Aorta (tissue), 5 donors: ENCODE measurements at places on chromosomes 5 and 9.
A peak's percentile ranks its signal among the peaks of the same experiment; 100 is the strongest.

GRCh38 chr5:168976311-168976970 is 324.5 kb downstream of the SLIT3 start:
- DNase-seq: no peak

- no peak for DNase-seq
Measured at GRCh38 chr5:14177634-14178033, 34.5 kb downstream of the TRIO start.

GRCh38 chr9:100160021-100160420 is 61.0 kb downstream of the INVS start:
- DNase-seq: no peak

DNA sequence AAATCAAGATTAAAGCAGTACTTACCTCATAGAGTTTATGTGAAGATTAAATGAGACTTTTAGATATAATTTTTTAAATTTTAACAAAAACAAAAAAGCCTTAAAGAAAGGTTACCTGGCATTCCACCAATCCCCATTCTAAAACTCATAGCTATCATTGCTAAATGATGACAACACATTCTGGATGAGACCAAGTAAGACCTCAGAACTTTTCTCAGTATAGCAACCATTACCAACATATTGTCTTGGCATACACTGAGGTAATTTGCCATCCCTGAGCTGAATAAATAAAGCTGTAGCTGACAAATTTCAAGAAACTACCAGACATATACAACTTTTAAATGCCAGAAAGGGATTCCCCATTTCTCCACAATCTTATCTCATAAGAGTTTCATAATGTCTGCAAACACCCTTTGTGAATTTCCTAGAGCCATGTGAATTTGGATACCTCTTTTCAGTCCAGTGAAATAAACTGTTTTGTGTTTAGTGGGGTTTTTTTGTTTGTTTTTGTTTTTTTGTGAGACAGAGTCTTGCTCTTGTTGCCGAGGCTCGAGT is 29.5 kb downstream of the RANBP3L start:
- DNase-seq: no peak

DNA sequence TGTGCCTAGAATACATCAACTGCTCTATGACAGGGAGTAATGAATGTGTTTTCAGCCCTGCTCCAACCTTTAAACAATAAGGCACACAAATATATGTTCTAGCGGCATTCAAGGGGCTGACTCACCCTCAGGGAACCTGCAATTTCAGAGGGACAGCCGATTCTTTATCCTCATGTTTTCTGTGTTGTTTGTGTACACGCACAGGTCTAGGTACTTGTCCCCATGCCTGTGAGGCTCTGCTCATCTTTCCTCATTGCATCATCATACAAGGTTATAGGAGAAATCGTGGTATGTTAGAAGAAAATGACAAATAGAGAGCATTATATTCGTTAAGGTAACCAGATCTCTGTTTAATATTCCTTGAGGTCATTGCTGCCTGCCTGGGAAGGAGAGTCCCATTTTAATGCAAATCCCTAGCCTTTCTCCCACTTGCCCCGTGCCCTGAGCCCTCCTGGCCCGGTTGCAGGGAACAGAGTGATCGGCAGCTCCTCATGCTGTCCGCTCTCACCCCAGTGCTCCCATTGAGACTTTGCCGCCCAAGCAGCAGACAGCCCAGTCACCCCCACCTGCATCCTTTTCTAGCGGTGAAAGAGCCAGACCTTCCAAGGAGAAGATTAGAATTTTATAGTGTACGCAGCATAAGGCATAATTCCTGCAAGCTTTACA is 14.6 kb downstream of the MAP1B start:
- no peak for DNase-seq

- no peak for DNase-seq
Measured at GRCh38 chr5:84378961-84379360, 5.7 kb downstream of the EDIL3 start.

GRCh38 chr5:113216545-113216944 is 218.2 kb downstream of the TSSK1B start:
- no peak for DNase-seq

GRCh38 chr5:56641635-56642260 is 173.6 kb upstream of the MAP3K1 start:
- DNase-seq: no peak

GRCh38 chr9:8718121-8718725 is 918.6 kb upstream of the DMAC1 start:
- no peak for DNase-seq

DNA sequence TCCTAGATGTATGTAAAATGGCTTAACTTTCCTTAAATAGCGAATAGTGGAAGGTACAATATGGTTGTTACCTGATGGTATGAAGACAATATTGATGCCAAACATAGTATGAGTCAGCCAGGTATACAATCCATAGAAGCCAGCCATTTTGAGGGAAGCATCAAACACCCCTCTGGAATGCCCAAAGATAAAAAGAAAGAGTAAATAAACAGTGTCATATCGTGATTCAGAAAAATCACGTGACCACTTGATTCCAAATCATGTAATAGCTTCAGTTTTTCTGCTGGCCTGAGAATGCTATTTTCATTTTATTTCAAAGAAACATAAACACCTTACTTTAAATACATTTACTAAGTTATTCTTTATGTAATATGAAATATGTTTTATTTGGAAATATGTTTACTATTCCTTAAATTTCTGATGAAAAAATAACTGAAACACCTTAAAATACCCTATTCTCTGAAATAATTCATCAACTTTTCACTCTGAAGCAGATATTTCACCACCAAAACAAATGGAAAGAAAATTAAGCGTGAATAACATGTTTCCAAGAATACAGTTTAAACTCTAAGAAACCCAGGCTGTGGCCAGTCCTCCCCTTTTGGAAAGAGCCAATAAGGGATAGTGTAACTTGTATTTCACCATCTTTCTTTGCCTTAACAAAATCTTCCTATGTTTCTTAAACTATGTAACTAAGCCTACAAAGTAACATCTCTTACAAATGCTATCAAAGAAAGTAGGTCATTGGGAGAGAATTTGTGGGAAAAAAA is 24.8 kb upstream of the CTNNAL1 start:
- DNase-seq: no peak

DNA sequence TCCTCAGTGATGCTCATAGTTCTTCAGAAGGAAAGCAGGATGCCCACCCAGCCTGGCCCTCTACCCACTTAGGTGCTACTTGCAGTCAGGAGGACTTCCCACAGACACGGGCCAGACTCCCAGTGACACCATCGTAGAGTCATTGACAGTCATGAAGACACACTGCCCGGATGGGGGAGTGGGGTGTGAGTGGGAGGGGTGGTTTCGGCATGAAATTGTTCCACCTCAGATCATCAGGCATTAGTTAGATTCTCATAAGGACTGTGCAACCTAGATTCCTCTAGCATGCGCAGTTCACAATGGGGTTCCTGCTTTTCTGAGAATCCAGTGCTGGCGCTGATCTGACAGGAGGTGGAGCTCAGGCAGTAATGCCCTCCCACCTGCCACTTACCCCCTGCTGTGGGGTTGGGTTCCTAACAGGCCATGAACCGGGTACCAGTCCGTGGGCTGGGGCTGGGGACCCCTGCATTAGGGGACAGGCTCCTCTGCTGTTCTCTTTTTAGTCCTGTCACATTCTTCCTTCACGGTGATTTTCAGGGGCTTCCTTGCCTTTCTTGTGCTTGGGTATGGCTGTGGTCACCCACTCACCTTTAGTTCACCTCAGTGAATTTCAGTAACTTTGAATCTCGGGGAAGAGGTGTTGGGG is 88.2 kb upstream of the ANKRD55 start:
- DNase-seq: no peak

DNA sequence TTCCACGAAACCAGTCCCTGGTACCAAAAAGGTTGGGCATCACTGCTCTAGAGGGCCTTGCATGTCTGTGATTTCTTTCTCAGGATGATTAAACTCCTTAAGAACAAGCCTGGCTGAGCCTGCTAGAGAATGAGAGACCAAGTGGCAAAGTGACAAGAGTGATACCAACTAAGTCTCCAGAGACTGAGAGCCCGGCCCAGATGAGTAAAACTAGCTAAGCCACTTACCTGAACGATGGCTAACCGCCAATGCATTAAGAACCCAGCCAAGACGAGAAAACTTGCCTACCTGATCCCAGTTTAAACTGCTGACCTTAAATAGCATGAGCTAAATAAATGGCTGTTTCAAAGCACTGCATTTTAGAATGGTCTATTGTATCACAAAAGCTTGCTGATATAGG is 5.6 kb upstream of the CCDC152 start:
- DNase-seq: no peak

- peak; percentile 26 for DNase-seq
Measured at GRCh38 chr9:37956904-37957663, 53.2 kb upstream of the SLC25A51 start.

DNA sequence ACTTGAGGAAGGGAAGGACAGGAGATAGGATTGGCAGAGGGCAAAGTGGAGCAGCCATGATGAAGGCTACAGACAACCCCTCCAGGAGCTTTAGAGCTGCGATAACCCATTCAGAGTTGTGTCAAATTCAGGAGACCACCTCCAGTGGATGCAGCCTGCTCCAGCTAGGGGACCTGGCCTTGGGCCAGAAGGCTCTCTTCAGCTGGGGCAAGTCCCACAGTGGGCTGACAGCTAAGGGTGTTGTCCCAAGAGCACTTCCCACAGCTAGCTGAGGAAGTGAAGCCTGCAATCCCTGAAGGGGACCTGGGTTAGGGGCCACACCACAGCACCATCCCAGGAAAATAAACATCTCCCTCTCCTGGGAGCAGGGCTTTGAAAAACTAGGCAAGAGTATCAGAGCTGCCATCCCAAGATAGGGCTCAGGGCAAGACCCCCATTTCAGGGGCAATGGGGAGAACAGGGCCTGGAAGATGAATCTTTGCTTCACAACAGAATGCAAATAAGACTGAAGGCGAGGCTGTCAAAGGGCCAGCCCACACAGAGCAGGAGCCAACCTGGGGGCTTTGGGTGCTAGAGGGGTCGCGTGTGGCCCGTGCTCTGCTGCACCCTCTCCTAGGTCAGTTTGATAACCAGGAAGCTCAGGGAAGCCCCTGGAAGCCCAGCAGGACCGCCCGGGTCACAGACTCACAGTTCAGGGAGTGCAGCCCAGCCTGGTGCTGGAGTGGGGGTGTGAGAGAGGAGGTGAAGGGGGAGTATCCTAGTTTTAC is 19.3 kb upstream of the DAPK1 start:
- DNase-seq: no peak

- DNase-seq: no peak
Measured at GRCh38 chr9:116767219-116767618, 80.1 kb downstream of the TRIM32 start.

- no peak for DNase-seq
Measured at GRCh38 chr5:63602971-63603370, 359.3 kb downstream of the HTR1A start.

DNA sequence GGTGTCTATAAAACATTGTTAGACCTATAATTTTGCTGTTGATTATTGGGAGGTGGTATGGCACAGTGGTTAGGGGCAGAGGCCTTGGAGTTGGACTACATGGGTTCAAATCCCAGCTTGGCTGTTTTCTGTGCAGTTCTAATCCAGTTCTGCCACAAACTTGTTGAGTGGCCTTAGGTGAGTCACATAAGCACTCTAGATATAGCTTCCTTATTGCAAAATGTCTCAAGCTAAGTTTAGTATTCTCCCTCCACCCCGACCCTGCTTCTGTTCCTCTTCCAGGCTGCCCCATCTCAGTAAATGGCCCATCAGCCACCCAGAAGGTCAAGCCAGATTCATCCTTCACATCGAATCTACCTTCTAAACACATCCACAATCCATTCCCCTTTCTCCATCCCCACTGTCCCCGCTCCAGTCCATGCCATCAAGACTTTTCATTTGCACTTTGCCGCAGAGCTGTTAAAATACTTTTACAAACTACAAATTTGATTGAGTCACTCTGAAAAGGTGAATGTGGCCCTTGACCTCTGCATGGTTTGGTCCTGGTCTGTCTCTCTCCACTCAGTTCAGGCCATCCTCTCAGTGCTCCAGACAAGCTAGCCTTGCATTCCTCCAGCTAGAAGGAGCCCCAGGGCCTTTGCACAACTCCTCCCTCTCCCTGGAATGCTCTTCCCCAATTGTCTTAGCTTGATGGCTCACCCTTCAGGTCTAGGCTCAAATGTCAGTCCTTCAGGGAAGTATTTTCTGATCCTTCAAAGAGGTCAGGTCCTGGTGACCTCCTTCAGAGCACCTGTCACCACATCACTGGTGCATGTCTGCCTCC is 10.0 kb upstream of the HDHD3 start:
- no peak for DNase-seq

DNA sequence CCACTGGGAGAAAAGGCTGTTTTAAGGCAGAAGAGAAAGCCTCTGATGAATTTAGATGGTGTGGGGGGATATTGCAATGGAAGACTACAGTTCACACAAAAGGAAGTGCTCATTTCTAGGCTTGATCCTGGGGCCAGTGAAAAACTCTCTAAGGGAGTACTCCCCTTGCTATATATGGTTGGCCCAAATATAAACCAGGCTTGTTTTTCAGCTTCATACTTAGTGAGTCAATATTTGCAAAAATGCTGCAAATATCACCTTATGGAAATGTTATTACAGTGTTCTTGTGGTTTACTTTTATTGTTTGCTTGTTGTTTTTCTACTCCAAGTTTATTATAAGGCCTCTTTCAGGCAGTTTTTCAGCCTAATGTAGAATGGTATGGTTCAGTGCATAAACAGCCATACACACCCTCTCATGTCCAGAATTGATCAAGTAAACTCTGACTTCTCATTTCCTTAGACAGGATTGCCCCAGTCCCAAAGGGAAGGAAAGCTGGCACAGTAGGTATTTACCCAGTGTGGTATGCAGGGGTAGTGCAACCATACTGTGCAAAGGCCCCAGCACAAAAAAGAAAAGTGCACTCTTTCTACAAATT is 115.1 kb downstream of the FEM1C start:
- DNase-seq: no peak

- DNase-seq: no peak
Measured at GRCh38 chr9:89305868-89306267, 5.1 kb upstream of the CKS2 start.

DNA sequence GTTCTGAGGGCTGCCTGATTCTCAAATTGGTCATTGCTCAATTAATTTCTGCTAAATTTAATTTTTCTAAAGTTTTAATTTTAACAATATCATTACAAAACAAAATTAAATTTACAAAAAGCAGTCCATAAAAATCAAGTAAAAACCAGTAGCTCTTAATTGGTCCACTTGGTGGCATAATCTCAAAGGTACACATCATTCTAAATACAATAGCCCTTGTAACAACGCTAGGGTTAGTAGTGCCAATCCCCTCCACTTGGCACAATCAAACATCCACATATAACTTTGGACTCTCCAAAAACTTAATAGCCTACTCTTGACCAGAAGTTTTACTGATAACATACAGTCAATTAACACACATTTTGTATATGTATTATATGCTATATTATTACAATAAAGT is 1.9 kb upstream of the NDUFB6 start:
- no peak for DNase-seq

DNA sequence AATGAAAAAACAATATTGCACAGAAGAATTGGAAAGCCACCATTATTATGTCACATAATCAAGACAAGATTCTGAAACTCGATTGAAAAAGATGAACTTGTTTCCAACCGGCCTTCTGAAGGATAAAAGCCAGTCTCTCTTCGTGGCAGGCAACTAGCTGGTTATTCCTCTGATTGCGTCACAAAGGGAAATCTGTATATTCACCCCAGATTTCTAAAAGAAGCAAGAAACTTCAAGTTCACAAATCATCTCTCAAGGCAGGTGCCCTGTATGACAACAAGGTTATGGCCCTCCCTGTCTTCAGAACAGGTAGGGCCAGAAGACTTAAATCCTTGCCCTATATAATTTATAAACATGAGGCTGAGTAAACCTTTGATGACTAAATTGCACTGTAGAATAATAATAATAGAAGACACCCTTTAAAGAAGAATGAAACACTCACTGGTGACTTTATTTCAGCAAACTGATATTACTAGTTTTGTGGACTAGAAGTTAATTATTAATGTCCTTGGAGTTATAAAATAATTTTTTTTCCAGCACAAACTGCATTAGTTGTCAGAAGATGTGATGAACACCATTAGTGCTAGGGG is 2.9 kb upstream of the KLF4 start:
- DNase-seq: no peak
